Fibroblast of villous mesenchyme (primary cell): ENCODE measurements at places on chromosomes 1 and 21. TPM values are rescaled to one million over a fixed set of nuclear protein-coding genes. Genes with fewer than 3 reads are reported as not detected.

- DNase-seq = no peak
These were observed 19.6 kb downstream of the CCSAP start for GRCh38 chr1:229323201-229323600.

- no peak for DNase-seq
These were observed 230.7 kb downstream of the RPS6KC1 start for GRCh38 chr1:213281640-213282301.

- no peak for DNase-seq
These were observed 55.1 kb downstream of the KIF26B start for GRCh38 chr1:245209658-245210435.

GRCh38 chr21:41209016-41209619, 41.2 kb downstream of the BACE2 start:
- no peak for DNase-seq

GRCh38 chr1:214510477-214510876, 40.9 kb downstream of the PTPN14 start:
- DNase-seq = no peak

- no peak for DNase-seq
These were observed 141.4 kb upstream of the BEND5 start for GRCh38 chr1:48917901-48918603.

GRCh38 chr1:206946261-206946660, at the start of gene PIGR:
PIGR (minus strand) TSS chr1:206946466; CDS start chr1:206940531, 5,935 bp downstream.
- DNase-seq = no peak

Gene RUNX3
- not detected in 2 replicates for total RNA-seq

DNA sequence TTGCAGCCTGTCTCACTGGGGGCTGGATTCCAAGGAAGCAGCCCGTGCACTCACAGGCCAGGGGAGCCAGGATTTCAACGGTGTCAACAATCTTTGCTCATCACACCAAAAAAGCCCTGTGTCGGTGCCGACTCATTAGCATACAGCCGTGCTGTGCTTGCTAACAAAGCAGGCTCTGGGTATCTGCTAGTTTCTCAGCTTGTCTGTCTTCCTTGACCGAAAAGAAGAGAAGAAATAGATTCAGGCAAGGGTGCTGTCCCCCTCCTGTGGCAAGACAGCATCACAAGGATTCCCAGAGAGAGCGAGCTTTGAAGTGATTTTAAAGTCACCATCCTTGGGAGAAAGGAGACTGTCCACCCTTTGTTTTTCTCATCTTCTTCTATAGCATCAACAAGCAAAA, 214.7 kb downstream of the SDCCAG8 start:
- no peak for DNase-seq

DNA sequence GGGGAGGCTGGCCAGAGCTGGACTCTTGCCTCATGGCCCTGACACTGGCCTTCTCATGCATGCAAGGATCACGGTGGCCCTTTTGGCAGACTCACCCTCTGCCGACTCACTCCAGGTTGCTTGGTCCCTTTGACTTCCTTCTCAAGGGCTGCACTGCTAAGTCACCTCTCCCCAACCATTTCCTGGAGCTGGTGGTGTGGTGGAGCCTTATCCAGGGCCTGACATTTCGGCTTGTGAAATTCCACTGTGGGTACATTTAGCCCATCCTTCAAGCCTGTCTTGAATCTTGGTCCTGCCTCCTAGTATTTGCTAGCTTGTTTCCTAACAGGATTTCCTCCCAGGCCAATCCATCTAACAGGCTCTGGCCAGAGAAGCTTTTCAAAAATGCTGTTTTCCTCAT, 52.6 kb upstream of the JUN start:
- DNase-seq = no peak

- no peak for DNase-seq
These were observed 176.8 kb upstream of the SAMSN1 start for GRCh38 chr21:14722841-14723483.

Gene NCAM2
- total RNA-seq = 5.2 and 7.1 TPM in 2 replicates

GRCh38 chr1:206012086-206012859, 9.1 kb upstream of the RAB7B start:
- DNase-seq = no peak

GRCh38 chr1:211132721-211133392, 1.1 kb downstream of the KCNH1 start:
- DNase-seq = no peak

GRCh38 chr1:150548632-150549495, at the start of gene ADAMTSL4:
ADAMTSL4 (plus strand) TSS chr1:150549408; CDS start chr1:150552289, 2,881 bp downstream.
- peak; percentile 89 for DNase-seq

- DNase-seq = peak; percentile 96
These were observed 53.5 kb downstream of the MIGA1 start for GRCh38 chr1:77832901-77833300.

DNA sequence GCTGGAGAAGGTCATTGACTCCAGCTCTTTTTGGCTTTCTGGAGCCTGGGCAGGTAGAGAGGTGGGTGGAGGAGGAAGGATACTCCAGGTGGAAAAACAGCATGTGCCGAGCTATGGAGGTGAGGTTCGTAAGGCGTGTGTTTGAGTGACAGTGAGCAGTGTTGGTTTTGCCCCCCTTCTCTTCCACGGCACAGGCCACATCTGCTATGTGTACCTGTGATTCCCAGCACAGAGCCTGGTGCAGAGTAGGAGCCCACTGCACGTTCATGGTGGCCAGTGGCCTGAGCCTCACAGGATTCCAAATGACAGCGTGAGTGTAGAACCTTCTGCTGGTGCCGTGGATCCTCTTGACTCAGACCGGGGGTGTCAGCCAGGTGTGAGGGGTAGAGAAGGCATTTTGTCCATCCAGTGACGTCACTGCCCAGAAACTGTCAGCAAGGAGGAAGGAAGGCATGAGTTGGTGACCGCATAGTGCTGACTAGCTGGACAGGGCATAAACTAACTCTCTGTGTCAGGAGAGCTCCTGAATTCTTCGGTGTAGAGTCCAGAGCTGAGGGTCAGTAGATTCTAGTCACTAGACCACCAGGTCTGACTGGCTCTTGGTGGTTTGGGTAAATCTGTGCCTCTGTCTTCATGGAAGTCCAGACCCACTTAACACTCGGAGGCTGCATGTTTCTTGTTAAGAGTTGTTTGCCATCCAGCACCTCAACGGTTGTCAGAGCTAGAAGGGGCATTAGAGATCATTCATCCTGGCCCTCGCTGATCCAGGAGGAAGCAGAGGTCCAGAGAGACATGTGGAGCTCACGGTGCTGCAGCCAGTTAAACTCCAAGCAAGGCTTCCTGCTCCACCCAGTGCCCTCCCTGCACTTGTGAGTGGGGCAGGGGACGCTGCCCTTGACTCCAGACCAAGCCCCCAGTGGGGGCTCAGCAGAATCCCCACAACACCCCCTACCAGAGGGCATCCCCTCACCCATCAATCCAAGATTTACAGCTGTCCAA, 3.8 kb downstream of the QSOX1 start:
- DNase-seq = no peak

DNA sequence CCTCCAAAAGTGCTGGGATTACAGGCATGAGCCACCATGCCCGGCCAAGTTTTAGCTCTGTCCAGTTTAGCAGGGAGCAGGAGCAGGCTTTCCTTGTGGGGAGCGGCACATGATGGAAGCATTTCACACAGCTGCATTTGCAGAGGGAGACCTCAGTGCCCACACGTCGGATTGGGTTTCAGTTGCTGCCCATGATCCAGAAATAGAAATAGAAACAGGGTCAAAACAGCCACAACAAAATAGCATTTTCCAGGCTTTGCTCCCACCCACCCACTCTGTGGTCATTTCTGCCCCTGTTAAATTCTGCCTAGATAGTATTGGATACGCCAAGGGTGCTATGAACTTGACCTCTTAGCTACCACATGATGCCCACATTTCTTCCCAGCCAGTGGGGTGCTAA, 128.4 kb downstream of the CNIH3 start:
- DNase-seq = no peak

DNA sequence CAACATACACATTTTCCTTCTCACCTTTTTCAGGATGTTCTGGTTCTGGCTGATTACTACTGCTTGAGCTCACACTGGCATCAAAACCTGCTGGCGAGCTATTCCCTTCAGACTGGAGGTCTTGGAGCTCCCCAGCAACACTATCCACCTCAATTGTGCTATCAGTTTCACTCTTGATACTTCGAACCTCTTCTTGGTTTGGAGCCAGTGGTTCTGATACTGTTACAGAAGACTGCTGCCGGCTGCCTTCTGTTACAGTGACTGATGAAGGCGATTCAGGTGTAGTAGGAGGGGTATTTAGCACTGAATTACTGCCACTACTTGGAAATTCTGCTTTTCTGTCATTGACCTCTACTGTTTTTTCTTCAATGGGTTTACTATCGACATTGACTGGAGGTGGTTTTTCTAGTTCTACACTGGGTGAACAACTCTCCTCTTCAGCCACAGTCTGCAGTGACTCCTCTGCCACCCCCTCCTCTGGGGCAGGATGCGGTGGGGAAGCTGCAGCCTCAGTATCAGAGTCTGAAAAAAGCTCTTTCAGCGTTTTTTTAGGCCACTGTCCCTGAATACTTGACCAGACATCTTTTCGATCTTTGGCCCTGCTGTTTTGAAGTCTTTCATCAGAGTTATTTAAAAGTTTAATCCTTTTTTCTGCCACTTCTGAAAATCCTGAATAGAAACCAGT, 20.7 kb upstream of the RBM34 start:
- no peak for DNase-seq

DNA sequence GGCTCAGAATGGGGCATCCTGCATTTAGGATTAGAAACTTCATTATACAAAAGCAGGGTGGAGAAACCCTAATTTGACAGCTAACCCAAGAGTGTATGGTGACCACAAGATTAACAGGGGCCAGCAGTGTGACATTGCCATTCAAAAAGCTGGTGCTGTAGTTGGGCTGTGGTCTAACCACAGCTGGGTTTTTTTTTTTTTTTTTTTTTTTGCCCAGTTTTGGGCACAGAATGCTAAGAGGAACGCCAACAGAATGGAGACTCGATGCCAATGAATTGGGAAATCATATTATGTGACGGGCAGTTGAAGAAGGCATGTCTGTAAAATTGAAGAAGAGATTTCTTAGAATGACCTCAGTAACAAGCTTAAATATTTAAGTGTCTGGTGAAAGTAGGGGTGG, 58.4 kb downstream of the NFIA start:
- DNase-seq = no peak

Gene SEC16B
- total RNA-seq = 1.3 and 1.6 TPM in 2 replicates

Gene PDC
- 0.43 TPM in 1 of 2 replicates, not detected in the other for total RNA-seq

- DNase-seq = no peak
These were observed 2.1 kb downstream of the LHX8 start for GRCh38 chr1:75136195-75136815.

DNA sequence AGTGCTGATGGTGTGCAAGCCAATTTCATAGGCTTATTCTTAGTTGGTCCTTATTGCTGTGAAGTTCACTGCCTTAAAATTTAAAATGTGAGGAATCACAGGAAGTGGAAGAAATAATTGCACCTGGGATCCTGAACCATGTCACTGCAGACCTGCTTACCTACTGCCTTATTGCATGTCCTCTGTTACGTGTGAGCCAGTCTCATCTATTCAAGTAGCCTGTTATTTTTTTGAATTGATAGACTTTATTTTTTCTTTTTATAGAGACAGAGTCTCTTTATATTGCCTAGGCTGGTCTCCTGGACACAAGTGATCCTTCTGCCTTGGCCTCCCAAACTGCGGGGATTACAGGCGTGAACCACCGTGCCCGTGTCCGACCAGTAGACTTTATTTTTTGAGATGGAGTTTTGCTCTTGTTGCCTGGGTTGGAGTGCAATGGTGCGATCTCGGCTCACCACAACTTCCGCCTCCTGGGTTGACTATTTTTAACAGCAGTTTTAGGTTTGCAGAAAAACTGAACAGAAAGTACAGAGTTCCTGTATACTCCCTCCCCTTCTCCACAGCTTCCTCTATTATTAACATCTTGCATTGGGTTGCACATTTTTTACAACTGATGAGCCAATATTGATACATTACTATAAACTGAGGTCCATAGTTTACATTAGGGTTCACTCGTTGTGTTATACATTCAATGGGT, 14.0 kb upstream of the DISC1 start:
- no peak for DNase-seq

Gene ADAM30
- total RNA-seq = under 0.01 TPM in 1 of 2 replicates, not detected in the other

Gene RIIAD1
- 0.64 TPM in 1 of 2 replicates, not detected in the other for total RNA-seq

DNA sequence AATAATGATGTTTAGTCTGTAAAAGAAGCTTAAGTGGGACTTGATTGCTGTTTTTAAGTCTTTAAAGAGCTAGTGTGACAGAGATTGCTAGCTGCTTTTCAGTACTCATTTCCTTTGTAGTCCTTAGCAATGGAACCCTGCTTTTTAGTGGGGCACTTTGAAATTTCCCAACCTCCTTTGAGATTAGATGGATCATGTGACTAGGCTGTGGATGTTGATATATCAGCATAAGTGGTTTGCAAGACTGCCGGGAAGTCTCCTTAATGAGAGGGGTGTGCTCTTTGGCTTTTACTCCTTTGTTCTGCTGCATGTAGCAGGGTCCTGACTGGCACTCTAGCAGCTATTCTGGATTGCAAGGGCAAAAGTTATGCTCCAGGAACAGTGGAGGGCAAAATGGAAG, 11.2 kb upstream of the RCOR3 start:
- no peak for DNase-seq

GRCh38 chr1:59500950-59501742, 204.3 kb downstream of the FGGY start:
- DNase-seq = no peak

- DNase-seq = no peak
These were observed 34.7 kb downstream of the PTPN14 start for GRCh38 chr1:214516434-214517326.

DNA sequence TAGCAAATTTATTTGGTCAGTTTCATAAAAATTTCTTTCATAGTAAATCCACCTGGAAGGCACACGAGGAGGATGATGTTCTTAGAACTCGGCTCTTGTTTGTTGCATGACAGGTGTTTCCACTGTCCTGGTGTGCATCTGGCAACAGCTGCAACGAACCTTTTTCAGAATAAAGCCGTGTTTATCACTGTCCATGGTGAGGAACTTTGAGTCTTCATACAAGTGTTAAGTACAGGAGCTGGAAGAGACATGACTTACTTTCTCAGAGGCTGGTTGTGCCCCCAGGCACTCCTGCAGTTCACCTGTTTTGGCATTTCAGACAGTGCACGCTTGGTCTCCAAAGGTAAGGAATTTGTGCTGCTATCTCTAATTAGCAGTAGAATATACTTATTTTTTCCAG, 97.1 kb downstream of the ADAMTS1 start:
- DNase-seq = no peak

Gene SPRR3
- total RNA-seq = not detected in 2 replicates

DNA sequence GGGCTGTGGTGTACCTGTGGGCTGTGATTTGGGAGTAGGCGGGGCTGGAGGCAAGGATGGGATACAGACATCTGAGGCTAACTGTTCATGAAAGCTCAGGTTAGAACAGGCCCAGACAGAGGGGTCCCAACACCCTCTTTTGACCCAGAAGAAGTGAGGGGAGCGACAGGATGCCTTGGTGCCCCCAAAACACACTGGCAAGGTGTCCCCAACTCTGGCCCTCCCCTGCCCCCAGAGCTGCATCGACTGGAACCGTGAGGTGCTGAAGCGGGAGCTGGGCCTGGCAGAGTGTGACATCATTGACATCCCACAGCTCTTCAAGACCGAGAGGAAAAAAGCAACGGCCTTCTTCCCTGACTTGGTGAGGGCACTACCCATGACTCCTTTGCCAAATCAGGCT, 27.6 kb upstream of the PADI4 start:
- no peak for DNase-seq
